Activated CD4-positive, alpha-beta T cell treated with anti-CD3 and anti-CD28 coated beads, Interleukin-2, amount 10 ng/mL, durations not matched to agents 7 days and 5 days (primary cell): ENCODE measurements at places on chromosomes 6 and 20. TPM values are rescaled to one million over a fixed set of nuclear protein-coding genes. Genes with fewer than 3 reads are reported as not detected.

BCAS4 gene
- 10.6 TPM for total RNA-seq

ENPP5 gene
- 0.07 TPM for total RNA-seq

MYLK4 gene
- 0.62 TPM for total RNA-seq

HLA-A gene
- total RNA-seq: 1,667 TPM
